ENCODE measurements at places on chromosomes 7 and 10. TPM values are rescaled to one million over a fixed set of nuclear protein-coding genes. Genes with fewer than 3 reads are reported as not detected.
A peak's percentile ranks its signal among the peaks of the same experiment; 100 is the strongest.

- no peak for DNase-seq
Observed at GRCh38 chr10:130243015-130243414, 106.8 kb downstream of the GLRX3 start.

GRCh38 chr7:23893942-23894891 lies 184.2 kb downstream of the STK31 start:
- DNase-seq = no peak

GRCh38 chr7:77940647-77941046 lies 142.1 kb downstream of the PHTF2 start:
- peak; percentile 15 for DNase-seq

DNA sequence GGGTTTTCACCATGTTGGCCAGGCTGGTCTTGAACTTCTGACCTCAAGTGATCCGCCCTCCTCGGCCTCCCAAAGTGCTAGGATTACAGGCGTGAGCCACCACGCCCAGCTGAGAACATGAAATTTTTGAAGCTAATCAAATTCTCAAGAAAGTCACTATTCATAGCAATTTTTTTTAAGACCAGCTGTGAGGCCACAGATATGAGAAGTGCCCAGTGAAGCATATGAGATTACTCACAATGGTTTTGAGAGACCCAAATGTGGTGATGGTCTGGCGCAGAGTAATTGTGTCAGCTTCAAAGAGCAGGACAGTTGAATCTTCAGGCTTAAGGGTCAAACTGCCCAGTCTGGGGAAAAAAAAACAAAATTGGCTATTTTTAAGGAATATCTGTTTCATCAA lies 16.2 kb downstream of the NCOA4 start:
- no peak for DNase-seq

- no peak for DNase-seq
Observed at GRCh38 chr7:80078159-80078731, 56.4 kb upstream of the GNAI1 start.

DNA sequence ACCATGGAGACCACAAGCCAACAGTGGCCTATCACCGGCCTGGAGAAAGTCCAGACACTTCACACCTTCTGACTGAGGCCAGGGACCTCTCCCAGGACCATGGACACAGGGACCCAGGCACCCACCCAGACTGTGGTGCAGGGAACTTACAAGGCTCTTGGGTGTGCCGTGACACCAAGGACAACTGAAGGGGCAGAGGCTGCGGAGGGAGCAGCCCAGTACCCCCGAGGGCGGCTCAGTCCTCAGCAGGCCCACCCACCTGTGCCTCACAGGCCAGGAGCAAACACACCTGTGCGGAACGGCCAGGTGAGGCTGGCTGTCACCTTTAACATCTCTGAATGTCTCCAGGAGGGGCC lies 182.3 kb downstream of the MAD1L1 start:
- DNase-seq = no peak

DNA sequence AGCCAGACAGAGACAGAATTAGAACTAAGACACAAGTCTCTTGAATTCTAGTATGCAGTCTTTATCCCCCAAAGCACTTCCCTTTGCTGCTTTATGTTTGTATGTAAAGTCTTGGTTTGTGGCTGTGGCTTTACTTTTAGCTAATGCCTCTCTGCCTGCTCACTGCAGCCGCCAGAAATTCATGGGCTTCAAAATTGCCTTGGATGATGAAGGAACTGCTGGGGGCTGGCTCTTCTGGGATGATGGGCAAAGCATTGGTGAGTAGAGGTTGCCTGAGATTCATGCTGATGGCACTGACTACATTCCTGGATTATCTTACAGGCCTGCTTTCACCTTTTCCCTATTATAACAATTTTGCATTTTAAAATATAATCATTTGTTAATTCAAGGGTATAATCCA lies 10.9 kb upstream of the MGAM2 start:
- no peak for DNase-seq

GRCh38 chr10:71725998-71726579 lies 6.5 kb upstream of the C10orf105 start:
- peak; percentile 53 for DNase-seq

GRCh38 chr10:12844811-12845483 lies 156.6 kb downstream of the CCDC3 start:
- no peak for DNase-seq

DNA sequence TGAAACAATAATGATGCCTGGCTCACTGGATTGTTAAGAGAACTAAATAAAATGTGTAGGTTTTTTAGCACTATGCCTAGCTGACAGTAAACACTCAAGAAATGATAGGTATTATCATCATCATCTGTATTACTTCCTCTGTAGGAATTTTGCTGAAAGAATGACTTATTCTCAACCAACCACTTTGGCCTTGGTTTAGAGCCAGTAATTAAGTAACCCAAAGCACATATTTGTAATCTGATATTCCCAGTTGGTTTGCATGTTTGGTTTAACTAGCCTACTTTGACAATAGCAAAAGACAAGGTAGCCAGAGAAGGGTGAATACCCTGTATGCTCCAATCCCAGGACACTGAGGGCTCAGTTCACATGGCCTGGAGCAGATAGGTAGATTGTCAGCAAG lies 34.4 kb downstream of the BCAP29 start:
- DNase-seq = no peak

DNA sequence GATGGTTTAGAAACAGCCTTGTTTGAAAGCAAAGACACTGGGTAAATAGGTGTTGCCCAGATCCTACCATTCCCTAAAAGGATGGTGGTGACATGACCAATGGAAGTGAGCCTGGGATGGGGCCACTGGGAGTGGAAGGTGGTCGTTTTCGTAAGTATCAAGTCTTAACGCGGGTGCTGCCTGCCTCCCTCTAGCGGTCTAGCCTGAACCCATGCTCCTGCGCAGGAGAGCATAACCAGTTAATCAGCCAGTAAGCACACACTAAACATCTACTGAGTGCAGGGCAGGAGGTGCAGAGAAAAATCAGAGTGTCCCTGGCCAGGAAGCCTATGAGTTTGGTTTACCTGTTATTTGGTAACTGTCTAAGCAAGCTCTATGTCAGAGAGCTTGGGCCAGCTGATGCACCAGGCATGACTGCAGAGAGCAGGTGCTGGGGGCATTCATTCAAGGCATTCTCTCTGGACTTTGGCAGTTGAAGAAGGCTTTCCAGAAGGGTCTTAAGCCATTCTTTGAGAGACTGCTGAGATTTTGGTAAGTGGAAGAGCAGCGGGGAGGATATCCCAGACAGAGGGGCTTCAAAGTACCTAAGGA lies 930 bp downstream of the GARIN1A start:
- DNase-seq = peak; percentile 40

Gene SNX10
- 33.6 TPM for total RNA-seq

Gene RBP3
- not detected for total RNA-seq

Gene GPR15LG
- total RNA-seq = not detected

Gene HNRNPH3
- 120 TPM for total RNA-seq
